ENCODE measurements at places on chromosomes 16 and 17. TPM values are rescaled to one million over a fixed set of nuclear protein-coding genes. Genes with fewer than 3 reads are reported as not detected.

- no peak for DNase-seq
- no peak overlapping the region for H3K4me3 ChIP-seq
- H3K4me1 ChIP-seq: no peaks in the 10 kb centered on the region
- H3K27me3 ChIP-seq: no peaks in the 10 kb centered on the region
Observed at GRCh38 chr16:1997494-1998359, 8.0 kb downstream of the SYNGR3 start.

PRSS8 gene
- 252 TPM for polyA plus RNA-seq

RCVRN gene
- polyA plus RNA-seq: 0.63 TPM

ABCA3 gene
- 4.7 TPM for polyA plus RNA-seq

GRCh38 chr17:71985111-71986039, 135.4 kb upstream of the SOX9 start:
- no peaks in the 10 kb centered on the region for H3K27me3 ChIP-seq
- no peak overlapping the region for H3K27ac ChIP-seq
- H3K4me1 ChIP-seq: no peaks in the 10 kb centered on the region
- H3K36me3 ChIP-seq: no peaks in the 10 kb centered on the region
- no peak overlapping the region for H3K4me3 ChIP-seq
- DNase-seq: no peak

DNA sequence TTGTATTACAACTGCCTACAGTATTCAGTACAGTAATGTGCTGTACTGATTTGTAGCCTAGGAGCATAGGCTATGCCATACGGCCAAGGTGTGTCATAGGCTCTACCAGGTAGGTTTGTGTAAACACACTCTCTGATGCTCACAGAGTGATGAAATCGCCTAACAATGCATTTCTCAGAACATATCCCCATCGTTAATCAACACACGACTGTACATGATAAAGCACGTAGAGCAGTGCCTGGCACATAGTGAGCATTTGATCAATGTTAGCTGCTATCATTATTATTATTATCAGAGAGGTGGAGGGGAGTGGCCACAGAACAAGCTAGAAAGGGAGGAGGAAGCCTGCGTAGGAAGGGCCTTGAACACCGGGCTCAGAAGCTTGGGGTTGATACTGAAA, 81.1 kb upstream of the LHX1 start:
- peaks cover 14% of the 10 kb centered on the region for H3K27me3 ChIP-seq
- no peak overlapping the region for H3K27ac ChIP-seq
- no peak overlapping the region for H3K4me3 ChIP-seq

DNA sequence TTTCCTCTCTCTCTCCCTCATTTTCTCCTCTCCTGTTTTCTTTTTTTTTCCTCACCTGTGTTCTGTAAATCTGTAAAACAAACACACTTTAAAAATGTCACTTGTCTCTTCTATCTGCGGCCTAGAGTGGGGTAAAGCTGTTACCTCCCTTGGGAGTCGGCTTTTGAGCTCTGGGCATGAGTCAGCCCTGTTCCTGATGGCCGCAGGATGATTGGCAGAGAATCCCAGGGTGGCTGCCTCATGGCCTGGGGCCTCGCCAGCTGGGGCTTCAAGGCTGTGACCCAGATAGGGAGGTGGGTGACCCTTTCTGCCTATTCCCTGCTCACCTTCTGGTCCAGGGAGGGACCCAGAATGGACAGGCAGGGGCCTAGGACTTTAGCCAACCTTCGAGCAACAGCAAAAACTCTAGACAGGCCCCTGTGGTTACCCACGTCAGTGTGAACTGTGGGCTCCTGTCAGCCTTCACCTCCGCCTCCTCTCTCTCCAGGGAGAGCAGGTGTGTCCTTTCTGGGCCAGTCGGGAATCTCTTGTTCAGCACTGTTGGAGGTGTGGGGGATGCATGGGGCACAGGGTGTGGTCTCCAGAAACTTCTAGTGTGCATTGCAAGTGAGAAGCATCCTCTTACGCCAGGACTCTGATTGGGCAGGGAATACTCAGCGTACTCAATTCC, 87.4 kb downstream of the RAP1GAP2 start:
- no peak for DNase-seq
- H3K36me3 ChIP-seq: no peaks in the 10 kb centered on the region
- H3K27ac ChIP-seq: no peak overlapping the region
- H3K4me3 ChIP-seq: no peak overlapping the region

Measured in large intestine (tissue), 12 donors.